ENCODE measurements at places on chromosomes 13 and 19.

DNA sequence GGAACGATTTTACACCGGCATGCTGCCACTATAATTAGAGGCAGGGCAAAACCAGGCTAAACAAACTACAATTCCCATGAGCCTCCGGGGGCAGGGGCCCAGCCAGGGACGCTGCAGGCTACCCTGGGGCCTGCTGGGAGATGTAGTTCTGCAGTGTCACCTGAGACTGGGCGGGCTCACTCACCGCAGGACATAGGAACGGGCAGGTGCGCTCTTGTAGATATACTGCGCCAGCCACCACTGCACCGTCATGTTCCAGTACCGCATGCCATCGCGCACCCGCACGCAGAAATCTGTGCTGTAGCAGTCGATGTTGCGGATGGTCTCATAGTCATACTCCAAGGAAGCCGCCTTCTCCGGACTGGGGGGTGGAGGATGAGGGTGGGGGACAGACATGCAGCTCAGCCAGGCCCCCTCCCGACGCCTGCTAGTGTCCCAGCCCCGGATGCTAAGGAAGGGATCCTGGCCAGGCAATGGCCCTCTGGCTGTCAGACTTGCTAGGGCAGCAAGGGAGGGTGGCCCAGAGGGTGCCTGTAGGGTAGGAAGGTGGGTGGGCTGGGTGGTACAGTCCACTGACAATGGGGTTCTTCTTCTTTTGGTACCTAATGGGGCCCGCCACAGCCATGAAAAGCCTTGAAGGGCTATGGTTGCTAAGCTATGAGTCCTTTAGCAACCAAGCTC, 5.8 kb upstream of the TMC4 start:
- DNase-seq, result no peak

GRCh38 chr19:41734585-41734984, 20.7 kb upstream of the CEACAM6 start:
- DNase-seq, result no peak

DNA sequence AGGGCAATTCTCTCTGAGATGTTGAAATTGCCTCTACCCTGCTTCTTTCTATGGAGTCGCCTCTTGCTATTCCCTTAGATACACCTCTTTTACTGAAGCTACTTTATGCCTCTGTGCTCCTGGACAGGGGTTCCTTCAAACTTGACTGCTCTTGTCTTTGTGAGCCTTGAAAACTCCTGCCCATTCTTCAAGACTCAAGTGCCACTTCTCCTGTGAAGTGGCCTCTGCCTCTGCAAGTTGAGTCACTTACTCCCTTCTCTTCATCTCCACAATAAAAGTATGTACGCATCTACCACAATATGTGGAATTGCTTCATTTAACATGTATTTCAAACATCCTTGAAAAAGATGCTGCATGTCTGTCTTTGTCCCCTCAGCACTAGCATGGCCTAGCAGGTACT, 66.0 kb upstream of the TPP2 start:
- DNase-seq, result no peak

DNA sequence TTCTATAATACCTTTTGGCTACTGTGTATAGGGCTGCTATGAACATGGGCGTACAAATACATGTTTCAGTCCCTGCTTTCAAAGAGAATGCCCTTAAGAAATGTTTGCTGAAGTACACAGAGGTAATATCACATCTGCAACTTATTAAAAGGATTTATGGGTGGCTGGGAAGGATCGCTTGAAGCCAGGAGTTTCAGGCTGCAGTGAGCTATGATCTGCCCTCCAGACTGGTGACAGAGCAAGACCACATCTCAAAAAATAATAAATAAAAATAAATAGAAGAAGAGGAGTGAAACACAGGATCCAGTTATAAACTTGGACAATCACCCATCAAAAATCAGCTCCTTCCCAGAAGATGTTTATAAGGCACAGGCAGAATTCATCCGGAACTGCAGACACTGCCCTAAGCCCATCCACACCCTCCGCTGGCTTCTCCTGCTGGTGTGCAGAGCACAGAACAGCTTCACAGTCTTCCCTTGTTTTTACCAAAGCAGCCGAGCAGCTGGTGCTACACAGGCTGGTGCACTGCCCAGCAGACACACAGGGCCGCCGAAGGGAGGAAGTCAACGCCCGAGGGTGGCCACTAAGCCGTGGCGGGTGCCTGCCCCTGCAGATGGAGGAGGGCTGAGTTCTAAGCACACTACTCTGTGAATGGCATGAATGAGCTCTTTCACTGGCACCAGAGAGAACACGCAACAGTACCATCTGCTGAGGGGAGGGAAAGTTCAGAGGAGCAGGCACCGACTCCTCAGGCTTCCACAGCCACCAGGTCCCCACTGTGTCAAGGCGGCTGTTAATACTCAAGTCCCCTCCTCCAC, 44.0 kb downstream of the BRD4 start:
- no peak for DNase-seq

DNA sequence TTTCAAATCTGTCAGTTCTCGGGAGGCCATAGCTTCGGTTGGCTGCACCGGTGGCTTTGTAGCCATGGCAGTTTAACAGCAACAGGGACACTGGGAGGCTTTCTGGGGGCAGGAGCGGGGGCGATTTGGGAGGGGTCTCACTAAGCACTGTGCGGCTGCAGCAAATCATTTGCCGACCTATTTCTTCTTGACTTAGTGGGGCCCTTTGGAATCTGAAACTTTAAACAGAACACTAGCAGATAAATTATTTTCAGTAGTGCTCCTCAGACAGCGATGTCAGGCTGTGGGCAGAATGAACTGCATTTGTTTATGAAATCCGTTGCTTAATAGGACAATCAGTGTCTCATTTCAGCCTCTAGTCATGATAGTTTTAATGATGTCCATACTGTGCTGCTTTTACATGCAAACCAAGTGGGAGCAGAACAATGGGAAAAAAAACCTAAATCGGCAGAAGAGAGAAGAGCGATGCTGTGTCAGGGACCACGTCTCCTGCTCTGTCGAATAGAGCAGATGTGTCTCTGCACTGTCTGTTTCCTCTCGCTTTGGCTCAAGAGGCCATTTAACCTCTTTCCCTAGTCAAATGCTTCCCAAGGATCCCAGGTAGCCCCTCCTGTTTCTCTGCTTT, 211.9 kb downstream of the OLFM4 start:
- DNase-seq, result no peak

DNA sequence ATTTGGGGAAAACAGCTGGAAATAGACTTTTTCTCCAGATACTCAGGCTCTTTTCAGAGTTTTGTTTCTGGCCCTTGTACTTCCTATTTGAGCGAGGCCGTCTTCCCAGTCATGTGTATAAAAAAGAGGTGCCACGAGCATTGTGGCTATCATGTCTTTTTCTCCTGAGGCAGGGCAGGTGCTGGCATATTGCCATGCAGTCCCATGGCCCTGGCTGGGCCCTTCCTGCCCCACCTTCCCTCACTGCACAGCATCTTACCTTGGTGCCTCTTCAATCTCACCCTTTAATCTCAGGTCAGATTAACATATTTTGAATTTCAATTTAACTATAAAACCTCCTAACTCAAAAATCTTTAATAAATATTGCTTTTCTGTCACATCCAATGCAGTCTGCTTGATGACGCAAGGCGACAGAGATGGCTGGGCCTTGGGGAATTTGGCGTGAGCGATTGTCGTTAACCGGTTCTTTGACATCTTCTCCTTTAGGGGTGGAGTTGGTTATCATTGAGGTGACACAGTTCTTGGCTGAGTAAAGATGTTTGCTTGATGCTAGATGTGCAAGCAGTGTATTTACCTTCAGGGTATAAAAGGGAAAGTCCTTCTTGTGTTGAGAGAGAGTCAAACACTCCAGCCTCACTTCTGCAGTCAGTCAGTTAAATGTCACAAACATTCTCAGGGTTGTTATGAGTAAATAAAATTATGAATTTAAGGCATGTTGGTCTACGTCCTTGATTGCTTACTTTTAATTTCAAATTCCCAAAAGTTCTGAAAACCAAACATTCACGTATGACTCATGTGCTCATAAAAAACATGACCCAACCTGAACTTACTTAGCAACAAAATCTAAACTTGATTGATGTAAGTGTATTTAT, 289.9 kb downstream of the MYO16 start:
- DNase-seq, result no peak

DNA sequence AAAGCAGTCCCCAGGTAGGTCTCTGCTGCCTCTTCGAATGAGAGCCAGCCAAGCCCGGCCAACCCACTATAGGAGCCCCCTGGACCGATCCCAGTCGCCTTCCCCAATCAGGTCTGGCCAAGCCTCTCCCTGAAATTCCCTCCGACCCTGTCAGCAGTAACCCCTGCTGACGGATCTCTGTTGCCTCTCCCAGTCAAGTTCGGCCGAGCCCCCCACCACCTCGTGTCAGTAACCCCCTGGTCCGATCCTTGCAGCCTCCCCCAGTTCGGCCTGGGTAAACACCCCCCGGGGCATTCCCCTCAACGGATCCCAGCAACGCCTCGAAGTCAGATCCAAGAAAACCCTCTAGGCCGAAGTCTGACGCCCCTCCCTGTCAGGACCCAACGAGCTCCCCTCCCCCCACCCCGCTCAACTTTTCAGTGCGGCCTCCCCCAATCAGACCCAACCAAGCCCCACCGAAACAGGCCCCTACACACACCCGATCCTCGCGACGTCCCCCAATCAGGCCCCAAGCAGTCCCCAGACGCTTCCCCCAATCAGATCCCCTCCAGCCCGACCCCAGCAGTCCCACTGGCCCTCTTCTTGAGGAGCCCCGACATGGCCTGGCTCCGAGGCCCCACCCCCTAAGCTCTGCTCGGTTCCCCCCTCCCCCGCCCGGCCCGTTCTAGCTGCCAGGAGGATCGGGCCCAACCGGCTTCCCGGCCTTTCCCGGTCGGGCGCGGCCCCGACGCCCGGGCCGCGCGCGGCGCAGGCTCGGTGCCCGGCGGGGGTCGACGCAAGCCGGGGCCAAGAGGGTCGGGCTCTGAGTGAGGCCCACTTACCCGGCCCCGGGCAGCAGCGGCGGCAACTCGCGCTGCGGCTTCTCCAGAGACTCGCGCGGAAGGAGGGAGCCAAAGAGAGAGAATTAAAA, 1.8 kb downstream of the TNPO2 start:
- DNase-seq, result no peak

DNA sequence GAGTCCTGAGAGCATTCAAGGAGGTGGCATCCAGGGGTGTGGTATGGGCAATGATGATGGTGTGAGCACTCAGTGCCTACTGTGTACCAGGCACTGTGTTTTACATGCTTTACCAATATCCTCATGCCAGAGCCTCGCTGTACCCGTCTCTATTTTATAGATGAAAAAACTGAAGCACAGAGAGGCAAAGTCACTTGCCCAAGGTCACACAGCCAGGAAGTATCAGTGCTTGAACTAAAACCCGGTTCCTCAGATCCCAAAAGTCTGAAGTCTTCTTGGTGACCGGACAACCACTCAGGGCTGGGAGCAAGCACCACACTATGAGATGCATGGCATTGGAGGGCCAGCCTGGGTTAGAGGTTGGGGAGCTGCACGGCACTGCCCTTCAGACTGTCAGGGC, 84.1 kb downstream of the CHST8 start:
- DNase-seq, result no peak

- no peak for DNase-seq
These were observed 281.3 kb downstream of the KLF5 start for GRCh38 chr13:73340069-73340468.

DNA sequence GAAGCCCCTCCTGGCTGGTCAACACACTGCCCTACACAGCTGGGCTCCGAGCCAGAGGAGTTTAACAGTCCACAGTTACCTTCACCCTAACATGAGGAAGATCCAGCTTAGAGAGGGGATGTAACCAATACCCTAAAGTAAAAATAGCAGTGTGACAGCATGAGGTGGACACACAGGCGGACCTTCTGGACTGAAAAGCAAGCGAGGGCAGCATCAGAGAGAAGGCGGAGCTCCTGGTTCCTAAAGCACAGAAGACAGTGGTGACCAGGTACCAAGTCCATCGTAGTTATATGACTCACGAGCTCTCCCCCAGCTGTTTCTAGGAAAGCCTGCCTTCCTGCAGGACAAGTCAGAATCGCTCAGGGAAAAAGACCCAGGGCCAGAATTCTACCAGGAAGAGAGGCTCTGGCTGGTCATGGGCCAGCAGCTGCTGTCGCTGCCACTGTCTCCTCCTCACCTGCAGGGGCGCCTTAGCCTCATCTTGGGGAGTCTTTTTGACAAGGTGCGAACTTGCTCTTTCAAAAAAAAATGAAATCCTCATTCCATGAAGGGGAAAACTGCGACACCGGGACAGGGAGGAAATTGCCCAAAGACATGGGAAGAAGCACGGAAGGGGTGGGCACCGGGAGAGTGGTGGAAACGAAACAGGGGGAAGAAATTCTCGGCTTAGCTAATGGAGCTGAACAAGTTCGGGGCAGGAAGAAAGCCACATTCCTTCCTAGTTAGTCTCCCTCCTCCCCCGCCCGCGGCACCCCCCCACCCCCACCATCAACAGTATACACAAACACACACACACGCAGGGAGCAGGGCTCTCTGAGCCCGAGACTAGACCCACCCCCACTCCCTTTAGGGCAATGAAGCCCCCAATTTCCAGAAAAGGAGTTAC, 1.7 kb downstream of the ELL start:
- DNase-seq, result peak; percentile 69

GRCh38 chr19:14479975-14480699, 5.0 kb upstream of the PTGER1 start:
- peak; percentile 75 for DNase-seq

GRCh38 chr13:65946387-65946786, 1283.7 kb downstream of the PCDH9 start:
- DNase-seq, result no peak

- no peak for DNase-seq
These were observed 15.6 kb upstream of the ZNF763 start for GRCh38 chr19:11949201-11949600.

DNA sequence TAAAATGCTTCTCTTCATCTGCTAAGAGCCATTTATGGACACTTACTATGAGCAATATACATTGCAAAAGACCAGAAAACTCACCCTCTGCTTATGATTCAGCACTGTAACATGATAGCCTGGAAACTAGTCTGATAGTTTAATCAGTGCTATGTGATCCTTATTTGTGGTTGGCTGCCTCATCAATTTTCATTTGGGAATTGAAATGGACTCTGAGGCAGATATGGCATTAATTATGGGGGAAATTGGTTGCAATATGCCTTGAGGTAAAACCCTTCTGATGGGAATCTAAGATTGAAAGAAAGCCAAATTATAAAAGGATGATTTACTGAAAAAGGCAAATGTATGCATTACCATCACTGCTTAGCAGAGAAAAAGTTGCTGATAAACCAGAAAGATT, 33.5 kb downstream of the FAM216B start:
- DNase-seq, result no peak

All from CD4-positive, alpha-beta memory T cell (primary cell).